ENCODE measurements at places on chromosomes 4 and X.
A peak's percentile ranks its signal among the peaks of the same experiment; 100 is the strongest.

DNA sequence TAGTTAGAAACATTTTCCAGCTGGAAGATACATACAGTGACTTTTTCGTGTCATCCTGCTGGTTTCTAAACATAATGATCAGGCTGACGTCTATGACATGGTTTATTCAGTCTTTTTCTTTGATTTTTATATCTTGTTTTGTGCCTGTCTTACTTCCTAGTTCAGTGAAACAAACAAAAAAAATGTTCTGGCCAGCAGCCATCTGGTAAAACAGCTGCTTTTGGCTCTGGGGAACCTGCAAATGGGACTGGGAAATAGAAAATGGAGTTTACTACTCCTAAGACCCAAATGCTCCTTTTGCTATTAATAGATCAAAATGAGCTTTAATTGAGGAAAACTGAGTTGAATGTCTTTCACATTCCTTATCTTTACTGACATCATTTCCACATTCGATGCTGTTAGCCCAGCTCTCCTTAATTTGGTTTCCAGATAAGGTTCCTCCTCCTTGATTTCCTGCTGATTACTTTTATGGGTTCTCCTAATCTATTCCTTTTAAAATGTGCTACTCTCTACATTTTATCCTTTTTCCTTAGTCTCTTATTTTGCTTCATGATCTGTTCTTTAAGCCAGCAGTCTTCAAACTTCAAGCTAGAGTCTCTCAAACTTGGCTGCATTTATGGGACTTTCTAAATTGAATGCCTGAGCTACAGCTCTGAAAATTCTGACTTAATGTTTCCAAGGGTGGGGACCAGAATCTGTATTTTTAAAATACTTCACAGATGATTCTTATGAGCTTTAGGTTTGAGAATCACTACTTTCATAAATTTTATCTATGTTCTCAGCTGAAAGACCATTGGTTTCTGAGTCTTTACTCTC is 499.5 kb downstream of the ANKRD50 start:
- DNase-seq, result no peak

DNA sequence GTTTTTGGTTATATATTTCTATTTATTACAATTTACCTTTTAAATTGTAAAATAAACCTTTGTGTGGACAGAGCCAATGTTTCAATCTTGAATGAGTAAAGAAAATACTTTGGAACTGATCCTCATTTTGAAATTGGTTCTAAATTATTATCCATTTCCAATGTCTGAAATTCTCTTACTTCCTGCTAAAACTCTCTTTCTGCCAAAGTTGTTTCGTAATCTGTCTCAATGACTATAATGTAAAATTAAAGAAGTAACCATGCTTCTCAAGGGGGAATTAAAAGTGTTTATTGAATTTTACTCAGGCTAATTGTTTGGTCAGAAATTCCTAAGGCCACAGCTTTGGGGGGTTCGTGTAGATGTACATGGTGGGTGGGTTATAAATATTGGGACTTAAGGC is 34.8 kb downstream of the YIPF6 start:
- DNase-seq, result no peak

- no peak for DNase-seq
Measured at GRCh38 chr4:129384974-129385373, 289.0 kb downstream of the C4orf33 start.

- no peak for DNase-seq
Measured at GRCh38 chr4:3527101-3527913, 4.9 kb downstream of the LRPAP1 start.

DNA sequence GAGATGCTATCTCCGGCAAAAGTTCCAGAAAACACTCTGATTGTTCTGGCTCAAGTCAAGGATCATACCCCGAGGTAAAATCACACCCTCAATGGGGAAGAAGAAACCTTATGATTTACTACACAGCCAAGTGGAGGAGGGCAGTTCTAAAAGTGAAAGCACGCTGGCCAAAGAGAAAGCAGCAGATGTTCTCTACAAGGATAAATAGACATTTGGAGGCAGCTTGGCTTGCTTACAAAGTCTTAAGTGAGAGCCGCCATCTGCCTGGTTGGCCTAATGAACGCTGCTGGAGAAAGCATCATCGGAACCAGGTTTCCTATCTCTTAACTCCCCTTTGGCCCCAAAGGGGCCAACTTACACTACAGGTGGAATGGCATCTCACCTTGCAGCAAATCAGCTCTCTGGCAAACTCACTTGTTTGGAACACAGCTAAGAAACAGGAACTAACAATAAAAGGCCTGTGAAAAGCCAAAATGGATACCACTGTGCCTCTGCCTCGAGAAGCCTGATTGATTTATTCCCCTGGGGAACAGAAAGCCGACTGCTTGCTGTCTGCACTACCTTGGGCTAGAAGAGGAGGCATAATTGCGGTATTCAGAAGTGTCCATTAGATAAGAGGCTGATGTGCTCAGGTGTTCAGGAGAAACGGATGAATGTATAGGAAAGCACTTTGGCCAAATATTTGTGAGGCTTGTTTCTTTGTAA is 22.8 kb downstream of the FRAS1 start:
- DNase-seq, result no peak

DNA sequence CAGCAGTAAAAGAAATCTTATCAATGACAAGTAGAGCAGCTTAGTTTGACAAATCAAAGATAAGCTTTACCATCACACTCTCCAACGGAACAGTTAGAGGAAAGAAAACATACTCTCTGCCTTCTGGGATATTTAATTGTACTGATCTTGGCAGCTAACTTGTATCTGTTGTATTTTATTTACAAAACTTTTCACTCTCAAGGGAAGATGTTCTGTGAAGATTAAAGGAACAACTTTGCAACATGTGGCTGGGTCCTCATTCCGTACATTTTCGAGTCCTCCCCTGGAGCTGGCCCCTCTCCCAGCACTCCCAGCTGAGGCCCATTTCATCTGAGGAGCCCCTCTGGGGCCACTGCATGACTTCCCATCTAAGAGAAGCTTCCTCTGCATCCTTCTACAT is 74.4 kb downstream of the RPS3A start:
- DNase-seq, result no peak

DNA sequence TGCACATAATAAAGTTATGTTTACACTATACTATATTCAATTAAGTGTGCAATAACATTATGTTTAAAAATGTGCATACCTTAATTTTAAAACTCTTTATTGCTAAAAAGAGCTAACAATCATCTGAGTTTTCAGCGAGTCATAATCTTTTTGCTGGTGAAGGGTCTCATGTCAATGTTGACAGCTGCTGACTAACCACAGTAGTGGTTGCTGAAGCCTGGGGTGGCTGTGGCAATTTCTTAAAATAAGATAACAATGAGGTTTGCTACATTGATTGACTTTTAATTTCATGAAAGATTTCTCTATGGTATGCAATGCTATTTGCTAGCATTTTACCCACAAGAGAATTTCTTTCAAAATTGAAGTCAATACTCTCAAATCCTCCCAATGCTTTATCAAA is 58.6 kb downstream of the C4orf46 start:
- DNase-seq, result no peak

DNA sequence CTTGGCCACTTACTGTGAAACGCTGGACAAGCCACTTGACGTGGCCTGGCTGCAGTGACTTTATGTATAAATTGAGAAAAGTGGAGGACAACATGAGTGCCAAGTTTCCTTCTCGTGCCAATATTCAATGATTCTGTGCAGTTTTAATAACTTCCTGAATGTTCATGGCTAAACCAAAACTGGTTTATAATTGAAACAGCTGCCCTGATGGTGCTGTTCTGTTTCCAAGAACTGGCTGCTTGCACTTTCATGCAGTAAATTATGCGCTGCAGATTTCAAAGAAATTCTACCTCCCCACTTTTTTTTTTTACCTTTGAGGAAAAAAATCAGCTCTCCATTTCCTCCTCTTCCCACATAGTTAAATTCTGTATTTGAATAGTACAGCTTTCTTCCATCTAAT is 205.2 kb upstream of the CASK start:
- DNase-seq, result no peak

DNA sequence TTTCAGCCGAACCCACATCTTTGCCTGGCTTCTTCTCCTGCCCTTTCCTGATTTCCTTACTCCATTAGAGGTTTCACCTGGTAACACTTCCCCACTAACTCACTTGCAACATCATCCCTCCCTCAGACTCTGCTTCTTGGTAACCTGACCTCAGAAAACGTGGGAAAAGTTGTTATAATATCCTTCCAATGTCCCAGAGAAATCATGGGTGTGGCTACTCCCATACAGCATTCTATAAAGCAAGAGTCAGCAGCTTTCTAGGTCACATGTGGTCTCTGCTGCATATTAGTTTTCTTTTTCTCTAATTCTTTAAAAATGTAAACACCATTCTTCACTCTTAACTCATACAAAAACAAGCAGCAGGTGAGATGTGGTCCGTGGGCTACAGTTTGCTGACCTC is 283.1 kb upstream of the MAOA start:
- no peak for DNase-seq

DNA sequence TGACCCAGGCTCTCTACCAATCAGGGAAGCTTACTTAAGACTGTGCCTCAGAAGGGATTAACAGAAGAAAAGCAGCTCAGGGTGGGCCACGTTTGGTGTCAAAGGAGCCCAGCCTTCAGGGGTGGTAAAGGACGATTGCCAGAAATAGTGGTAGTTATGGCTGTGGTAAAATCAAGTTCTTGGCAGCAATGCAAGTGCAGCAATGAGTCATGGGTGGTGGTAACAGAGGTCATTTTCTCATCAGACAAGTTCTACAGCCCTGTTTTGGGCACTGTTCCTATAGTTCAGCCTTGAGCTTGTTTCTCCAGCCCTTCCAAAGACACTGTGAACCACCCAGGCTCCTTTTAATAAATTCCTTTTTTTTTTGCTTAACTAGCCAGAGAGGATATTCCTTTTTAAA is 120.3 kb downstream of the EFHC2 start:
- DNase-seq, result no peak

DNA sequence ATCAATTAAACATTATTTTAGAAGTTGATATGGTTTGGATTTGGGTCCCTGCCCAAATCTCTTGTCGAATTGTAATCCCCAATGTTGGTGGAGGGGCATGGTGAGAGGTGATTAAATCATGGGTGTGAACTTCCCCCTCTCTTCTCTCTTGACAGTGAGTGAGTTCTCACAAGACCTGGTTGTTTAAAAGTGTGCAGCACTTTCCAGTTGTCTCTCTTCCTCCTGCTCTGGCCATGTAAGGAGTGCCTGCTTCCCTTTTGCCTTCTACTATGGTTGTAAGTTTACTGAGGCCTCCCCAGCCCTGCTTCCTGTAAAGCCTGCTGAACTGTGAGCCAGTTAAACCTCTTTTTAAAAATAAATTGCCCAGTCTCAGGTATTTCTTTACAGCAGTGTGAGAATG is 141.4 kb downstream of the GALNTL6 start:
- no peak for DNase-seq

- peak; percentile 50 for DNase-seq
Measured at GRCh38 chrX:70454441-70455365, 10.1 kb downstream of the DLG3 start.

DNA sequence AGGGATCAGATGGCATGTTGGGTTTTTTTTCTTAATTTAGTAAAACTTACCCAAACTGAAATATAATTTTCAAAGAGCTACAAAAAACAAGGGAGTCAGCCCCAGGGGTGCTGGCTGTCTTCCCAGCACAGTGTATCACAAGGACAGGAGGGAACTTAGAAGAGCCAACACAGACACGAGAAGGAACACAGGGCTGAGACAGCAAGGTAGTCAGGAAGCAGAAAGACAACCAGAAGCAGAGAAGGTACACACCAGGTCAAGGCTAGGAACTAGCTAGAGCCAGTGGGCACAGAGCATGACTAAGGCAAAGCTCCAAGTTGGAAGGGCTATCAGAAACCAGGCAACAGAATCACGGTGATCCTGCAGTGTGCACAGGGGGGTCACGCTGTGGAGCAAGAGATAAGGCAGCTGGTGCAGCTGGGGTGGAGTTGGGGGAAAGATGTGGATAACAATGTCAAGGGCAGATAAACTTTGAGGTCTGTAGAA is 168.7 kb downstream of the NR3C2 start:
- DNase-seq, result no peak

DNA sequence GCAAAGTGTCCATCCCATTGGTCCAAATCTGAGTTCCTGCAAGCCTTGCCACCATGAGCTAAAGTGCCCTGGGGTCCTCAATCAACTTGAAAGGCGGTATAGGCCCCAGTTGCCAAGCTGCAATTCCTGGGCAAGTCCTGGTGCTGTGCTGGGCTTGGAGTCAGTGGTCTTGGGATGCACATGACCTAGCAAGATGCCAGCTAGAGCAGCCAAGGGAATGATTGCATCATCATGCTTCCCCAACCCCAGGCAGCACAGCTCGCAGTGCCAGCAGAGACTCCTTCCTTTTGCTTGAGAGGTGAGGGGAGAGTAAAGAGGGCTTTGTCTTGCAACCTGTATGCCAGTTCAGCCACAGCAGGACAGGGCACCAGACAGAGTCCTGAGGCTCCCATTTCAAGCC is 50.5 kb downstream of the KCNIP4 start:
- DNase-seq, result no peak

DNA sequence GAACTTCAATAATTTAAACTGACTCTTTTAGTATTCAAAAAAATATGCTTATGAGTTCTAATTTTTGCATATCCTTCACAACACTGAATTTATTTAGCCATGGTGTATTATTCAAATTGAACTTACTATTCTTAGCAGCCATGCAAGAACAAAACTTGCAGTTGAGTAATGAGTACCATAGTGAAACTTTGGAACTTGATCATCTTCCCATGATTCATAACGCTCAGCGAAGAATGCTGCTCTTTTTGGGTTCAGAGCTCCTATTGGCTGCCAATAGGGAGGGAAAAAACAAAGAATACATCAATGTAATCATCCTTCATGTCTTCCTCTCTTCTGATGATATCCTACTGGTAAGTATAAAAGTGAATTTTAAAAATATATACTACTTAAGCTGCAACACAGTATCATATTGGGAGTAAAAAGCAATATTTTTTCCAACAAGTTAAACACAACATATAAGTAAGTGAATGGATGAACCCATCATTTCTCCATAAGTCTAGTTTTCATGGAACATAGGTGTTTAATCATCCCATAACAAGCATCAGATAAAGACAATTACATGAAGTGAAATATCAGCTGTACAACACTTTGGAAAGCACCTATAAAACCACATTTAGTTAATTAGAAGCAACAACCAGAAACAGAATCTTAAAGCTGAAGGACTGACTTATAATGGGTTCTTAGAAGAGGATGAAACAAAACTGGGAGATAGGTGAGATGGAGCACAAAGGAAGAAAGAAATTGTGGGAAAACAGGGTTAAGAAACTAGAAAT is 145.2 kb upstream of the MAB21L2 start:
- no peak for DNase-seq

- DNase-seq, result no peak
Measured at GRCh38 chr4:150814873-150815272, 200.2 kb downstream of the LRBA start.

DNA sequence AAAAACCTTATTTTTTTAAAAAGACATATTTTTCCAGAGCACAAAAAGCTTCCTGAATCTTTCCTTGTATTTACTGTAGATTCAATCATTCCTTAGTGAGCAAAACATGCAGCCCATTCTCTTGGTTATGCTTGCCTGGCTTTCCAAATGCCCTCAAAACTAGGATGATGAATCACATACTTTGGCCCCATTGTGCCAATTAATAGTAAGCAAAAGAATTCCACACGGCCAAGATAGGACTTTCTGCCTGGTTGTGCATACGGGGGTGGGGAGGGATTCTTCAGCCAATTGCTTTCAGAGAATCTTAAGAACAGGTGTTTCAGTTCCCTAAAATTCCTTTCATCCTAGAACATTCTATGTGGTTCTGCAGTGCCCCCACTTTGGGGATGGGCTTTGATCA is 7.0 kb downstream of the RAI2 start:
- DNase-seq, result no peak

GRCh38 chrX:49166914-49167739 is 4.6 kb downstream of the MAGIX start:
- DNase-seq, result peak; percentile 61
